ENCODE measurements at places on chromosomes 4 and X. TPM values are rescaled to one million over a fixed set of nuclear protein-coding genes. Genes with fewer than 3 reads are reported as not detected.

GRCh38 chr4:2792711-2793585 is at the start of gene SH3BP2:
TSS of gene SH3BP2 (plus strand) at chr4:2793085. CDS start at chr4:2820618, 27,533 bp downstream.
- DNase-seq, result peak; percentile 76

GRCh38 chr4:188841523-188841922 is 702.3 kb downstream of the TRIML1 start:
- DNase-seq, result no peak

DNA sequence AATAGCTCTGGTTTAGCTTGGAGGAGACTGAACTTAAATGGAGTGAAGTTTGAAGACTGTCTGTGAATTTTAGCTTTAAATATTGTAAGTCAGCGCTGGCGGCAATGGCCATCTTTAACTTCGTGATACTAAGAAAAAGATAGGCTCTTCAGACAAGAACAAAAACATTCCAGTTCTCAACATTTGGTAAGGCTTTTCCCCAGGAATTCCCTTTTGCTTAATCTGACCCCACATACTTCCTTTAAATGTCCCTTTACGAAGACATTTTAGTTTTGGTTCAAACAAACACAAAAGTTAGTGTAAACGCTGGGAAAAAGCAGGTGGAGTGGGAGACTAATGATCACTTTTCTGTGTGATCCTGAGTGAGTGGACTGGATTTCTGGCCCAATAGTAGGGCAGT is 106.2 kb downstream of the MAML3 start:
- no peak for DNase-seq

DNA sequence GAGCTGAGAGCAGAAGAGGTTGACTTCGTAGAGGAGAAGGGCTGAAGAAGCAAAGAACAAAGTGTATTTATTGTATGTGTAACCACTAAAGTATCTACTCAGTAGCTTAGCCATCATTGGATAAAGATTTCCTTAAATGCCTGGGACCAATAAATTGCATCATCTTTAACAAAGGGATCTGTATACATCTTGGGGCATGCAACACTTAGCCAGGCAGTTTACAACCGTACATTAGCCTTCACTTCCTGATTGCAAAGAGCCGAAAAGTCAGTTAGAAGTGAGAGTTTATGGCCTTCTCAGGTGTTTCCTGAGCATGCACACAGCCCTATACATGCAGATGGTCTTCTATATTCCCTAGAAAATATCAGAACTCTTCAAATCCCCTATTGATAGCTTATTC is 68.0 kb upstream of the MAGED1 start:
- no peak for DNase-seq

DNA sequence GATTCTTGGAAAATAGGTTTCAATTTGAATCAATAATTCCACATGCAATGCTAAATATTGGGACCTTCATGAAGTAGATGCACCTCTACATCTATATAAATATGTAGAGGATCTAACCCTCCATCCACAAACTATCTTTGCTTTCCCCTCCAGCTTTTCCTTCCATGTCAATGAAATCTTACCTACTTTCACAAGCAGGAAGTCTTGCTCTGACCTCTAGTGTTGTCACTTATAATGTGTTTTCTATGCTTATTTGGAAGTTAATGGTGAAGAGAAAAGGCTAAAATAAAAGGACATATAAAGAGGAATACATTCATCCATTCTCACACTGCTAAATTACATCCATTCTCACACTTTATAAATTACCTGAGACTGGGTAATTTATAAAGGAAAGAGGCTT is 472.7 kb upstream of the DIAPH2 start:
- DNase-seq, result no peak

DNA sequence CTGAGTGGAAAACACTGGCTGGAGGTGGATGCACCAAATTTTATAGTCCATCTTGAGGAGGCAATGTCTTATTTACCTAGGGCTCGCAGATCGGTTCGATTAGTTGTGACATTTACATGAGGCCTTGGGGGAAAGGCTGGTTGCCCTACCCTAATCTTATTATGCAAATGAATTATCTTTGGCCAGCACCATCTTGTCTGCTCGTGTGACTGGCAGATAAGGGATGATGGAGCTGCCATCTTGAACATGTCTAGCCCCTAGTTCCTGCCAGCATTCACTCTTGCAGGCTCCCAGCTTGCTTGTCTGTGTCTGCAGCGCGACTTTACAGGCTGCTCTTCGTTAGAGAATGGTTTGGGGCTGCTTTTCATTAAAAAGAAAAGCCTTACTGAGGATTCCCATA is 61.9 kb downstream of the SEC24B start:
- DNase-seq, result no peak

- DNase-seq, result no peak
Measured at GRCh38 chr4:114087596-114088230, 108.3 kb upstream of the ARSJ start.

Gene LRRC66
- total RNA-seq, result not detected

Gene OSTC
- 61.2 TPM for total RNA-seq

Gene MBNL3
- 16.5 TPM for total RNA-seq

Gene MTNR1A
- not detected for total RNA-seq

Gene NUDT11
- 10.9 TPM for total RNA-seq

Gene PTPN13
- 24.3 TPM for total RNA-seq

Gene DMP1
- total RNA-seq, result not detected
